Activated CD8-positive, alpha-beta memory T cell treated with anti-CD3 and anti-CD28 coated beads for 1 hour (primary cell): ENCODE measurements at places on chromosomes 5 and 9.

GRCh38 chr9:132283165-132283564, 71.6 kb downstream of the SETX start:
- DNase-seq, result no peak

DNA sequence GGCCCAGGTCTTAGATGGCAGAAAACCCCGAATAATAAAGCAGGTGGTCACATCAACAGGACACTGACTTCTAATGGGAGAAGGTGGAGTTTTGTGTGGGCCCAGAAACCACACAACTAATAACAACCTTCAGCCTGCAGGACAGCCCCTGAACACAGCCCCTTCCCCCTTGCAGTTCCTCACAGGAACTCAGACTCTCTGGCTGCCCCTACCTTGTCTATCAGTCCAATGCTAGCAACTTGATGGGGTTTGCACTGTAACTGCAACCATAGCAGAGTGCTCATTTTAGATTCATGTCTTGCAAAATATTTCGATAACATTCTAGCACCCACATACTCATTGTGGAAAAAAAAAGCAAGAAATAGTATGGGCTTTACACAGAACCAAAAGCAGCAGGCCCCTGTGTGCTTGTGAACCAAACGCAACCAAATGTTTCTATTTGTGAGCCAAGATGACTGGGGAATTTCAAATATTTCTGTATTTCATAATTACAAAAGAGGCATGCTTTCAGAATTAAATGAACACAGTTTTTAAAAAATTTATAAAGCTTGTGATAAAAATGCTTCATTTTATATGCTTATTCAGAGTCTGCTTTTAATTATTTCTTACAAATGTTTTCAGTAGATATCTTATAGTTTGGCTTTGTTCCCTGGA, 62.7 kb upstream of the PDE4D start:
- no peak for DNase-seq

DNA sequence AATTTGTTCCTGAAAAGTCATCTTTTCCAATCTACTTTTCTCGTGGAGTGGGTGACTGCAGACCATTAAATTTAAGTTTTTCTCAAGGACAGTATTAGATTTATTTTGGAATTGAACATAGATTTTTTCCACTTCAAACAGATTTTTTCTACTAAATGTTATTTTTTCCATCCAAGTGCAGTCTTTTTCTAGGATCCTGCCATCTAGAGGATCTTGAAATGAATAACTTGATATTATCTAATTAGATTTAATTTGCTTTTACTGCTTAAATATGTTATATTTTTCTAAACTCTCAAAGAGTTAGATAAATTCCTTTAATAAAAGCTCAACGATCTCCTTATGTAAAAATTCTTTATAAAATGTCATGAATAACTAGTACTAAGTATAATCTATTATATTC, 136.9 kb upstream of the PRR16 start:
- no peak for DNase-seq

DNA sequence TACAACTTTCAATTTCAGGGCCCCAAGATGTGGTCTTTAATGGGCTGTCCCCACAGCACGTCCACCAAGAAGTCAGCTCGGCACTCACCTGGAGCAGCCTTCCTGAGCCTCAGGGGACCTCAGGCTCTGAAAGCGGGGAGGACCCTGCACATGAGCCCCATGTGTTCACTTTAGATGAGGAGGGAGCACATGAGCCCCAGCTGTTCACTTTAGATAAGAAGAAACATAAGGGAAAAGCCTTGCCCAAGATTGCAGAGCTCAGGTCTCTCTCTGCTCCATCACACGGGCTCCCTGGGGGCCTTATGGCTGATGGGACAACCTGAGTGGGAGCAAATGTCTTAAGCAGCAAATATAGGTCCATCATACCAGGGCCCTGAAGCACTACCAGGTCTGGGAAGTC, 56.4 kb downstream of the NIPSNAP3B start:
- DNase-seq, result no peak

- DNase-seq, result no peak
Observed at GRCh38 chr9:36158917-36159316, 10.3 kb upstream of the CCIN start.

GRCh38 chr5:53166183-53166495, 56.6 kb upstream of the MOCS2 start:
- no peak for DNase-seq

DNA sequence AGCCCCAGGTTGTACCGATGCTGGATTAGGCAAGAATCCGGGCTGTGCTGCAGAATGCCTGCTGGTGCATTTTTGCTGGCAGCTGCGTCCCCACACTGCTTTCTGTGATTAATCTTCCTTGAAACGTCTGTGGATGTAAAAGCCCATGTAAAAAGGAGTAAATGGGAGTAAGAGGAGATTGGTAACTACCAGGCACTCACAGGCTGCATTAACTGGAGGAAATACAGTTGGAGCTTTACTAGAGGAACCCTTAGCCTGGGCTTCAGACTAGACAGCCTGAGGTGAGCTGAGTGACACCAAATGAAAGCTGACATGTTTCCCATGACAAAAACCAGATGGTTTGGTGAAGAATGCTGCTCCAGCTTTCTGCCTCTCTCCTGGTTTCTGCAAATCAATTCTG, 190.4 kb upstream of the GAS1 start:
- DNase-seq, result no peak

DNA sequence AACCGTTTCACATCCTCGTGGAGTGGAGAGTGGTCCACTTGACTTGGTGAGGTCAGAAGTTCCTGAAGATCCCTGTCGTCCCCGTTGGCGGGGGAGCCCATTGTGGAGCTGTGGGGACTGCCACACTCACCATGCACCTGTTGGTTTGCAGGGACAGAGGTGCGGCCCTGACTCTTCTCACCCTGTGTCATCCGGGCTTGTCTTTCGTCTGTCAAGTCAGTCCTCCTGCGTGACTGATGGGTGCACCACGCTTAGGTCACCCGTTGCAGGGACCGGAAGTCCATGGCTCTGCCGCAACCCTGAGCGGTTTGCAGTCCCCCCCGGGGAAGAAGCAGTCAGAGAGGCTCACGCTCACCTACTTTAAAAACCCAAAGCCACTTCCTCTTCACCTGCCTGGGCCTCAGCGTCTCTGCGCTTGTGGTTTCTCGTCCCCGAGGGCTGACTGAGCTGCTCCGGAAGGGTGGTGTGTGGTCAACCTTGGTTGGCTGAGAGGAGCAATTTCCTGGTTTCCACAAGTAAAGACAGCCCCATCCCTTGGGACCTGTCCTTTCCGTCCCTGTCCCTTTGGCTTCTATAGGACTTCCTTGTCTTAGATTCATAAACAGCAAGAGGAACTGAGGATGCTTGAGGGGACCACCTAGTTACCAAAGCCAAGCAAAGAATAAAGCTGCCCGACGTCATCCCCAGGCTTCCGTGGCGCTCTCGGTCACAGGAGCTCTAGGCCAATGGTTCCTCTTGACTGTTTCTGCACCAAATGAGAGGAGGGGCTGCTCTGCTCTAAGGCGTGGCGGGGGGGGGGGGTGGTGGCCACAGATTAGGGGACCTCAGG, 53.2 kb downstream of the USP20 start:
- peak; percentile 76 for DNase-seq

- no peak for DNase-seq
Observed at GRCh38 chr9:136686534-136686793, 793 bp downstream of the AGPAT2 start.

GRCh38 chr5:113320273-113320780, 114.5 kb downstream of the TSSK1B start:
- no peak for DNase-seq

- no peak for DNase-seq
Observed at GRCh38 chr9:75461183-75461582, 372.9 kb downstream of the OSTF1 start.
